SJSA1 (cell line): ENCODE measurements at places on chromosomes 16 and 17. TPM values are rescaled to one million over a fixed set of nuclear protein-coding genes. Genes with fewer than 3 reads are reported as not detected.

Gene PPL
- total RNA-seq: 0.11 TPM in 1 of 2 replicates, not detected in the other

Gene PIRT
- total RNA-seq: not detected in 2 replicates

Gene ITGAL
- not detected in 2 replicates for total RNA-seq

Gene TNFSF12
- total RNA-seq: 5.9 and 22.8 TPM in 2 replicates

Gene DRC3
- total RNA-seq: 1.8 TPM in 1 of 2 replicates, not detected in the other
